CD4-positive, alpha-beta T cell treated with Interleukin-4 for 1 hour (primary cell): ENCODE measurements at places on chromosomes 11 and 22.
A peak's percentile ranks its signal among the peaks of the same experiment; 100 is the strongest.

- peak; percentile 41 for DNase-seq
Observed at GRCh38 chr11:2268729-2269600, 1.4 kb downstream of the ASCL2 start.

GRCh38 chr11:68513930-68514487 lies 53.5 kb downstream of the PPP6R3 start:
- DNase-seq, result no peak

GRCh38 chr11:133520707-133521106 lies 11.6 kb downstream of the OPCML start:
- no peak for DNase-seq

DNA sequence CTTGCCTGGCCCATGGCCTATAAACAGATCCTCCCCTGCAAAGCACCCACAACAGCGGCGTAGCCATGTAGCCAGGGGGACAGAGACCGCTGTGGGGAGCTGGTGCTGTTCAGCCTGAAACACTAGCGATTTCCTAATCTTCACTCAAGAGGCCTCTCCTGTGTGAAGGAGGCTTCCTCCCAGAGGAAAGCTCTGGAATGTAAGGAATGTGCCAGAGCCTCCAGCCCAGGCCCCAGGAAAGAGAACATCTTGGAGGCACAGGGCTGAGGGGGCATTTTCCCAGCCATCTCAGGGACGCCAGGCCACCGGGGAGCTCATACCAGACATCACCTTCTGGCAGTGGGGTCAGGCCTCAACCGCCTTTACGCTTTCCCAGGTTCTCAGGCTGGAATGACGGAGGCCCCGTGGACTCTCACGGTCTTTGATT lies 24.0 kb downstream of the MIAT start:
- no peak for DNase-seq

GRCh38 chr11:90587896-90588295 lies 365.0 kb upstream of the CHORDC1 start:
- DNase-seq, result no peak

GRCh38 chr22:29032014-29032475 lies 29.6 kb downstream of the C22orf31 start:
- no peak for DNase-seq

DNA sequence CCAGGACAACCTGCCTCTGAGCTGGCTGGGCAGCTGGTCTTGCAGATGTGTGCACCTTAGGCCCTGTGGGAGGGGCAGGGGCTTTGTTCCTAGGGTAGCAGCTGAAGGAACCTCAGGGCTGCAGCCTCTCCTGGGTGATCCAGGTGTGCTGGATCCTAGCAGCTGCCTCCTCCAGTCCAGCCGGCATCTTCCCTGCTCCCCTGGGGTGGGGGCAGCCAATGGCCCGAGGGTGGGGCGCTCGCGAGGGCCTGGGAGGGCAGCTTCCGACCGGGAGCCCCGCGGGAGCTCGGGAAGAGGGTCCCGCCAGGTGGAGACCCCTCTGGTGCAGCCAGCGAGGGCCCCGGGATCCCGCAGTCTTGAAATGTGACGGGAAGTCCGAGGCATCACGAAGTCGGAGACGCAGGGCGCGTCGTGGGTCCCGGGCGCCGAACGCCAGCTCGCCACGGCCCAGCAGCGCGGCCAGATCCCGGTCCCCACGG lies 1.7 kb downstream of the IFITM1 start:
- DNase-seq, result no peak

DNA sequence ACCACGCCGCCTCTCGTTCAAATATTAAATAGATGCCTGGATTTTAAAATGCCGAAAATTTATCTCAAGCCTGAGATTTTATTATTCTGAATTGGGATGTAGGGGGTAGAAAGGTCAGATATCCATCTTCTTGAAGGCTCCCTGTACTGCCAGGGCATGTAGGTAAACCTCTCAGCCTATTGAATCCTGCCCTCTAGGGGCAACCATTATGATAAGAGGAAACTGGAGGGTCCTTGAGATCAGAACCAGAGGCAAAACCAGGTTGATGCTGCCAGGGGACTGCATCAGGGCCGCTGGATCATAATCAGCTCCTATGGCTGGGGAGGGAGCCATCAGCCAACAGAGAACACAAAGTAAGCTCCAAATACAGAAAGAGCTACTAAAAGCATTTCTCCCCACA lies 92.4 kb downstream of the KCNC1 start:
- DNase-seq, result no peak

- no peak for DNase-seq
Observed at GRCh38 chr11:12762696-12763324, 88.6 kb downstream of the TEAD1 start.

GRCh38 chr11:23023319-23023718 lies 163.0 kb upstream of the CCDC179 start:
- DNase-seq, result no peak

DNA sequence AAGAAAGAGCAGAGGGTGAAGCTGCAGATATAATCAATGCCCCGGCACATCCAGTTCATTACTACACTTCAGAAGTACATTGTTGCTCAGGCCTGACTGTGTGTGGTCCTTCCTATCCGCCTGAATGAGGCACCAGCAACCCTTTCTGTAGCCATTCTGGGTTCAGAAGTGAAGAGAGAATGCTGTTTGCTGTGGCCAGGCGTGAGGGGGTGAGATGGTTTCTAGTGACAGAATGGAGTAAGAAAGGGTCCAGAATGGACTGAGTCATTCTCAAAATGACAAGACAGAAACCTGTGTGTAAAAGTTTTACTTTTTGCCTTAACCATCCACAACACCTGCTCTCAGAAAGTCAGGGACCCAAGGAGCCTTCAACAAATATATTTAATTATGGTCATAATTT lies 334.8 kb downstream of the GUCY1A2 start:
- DNase-seq, result no peak

- no peak for DNase-seq
Observed at GRCh38 chr11:110308071-110308470, 11.7 kb upstream of the RDX start.

GRCh38 chr11:21909145-21909544 lies 283.7 kb upstream of the ANO5 start:
- no peak for DNase-seq

DNA sequence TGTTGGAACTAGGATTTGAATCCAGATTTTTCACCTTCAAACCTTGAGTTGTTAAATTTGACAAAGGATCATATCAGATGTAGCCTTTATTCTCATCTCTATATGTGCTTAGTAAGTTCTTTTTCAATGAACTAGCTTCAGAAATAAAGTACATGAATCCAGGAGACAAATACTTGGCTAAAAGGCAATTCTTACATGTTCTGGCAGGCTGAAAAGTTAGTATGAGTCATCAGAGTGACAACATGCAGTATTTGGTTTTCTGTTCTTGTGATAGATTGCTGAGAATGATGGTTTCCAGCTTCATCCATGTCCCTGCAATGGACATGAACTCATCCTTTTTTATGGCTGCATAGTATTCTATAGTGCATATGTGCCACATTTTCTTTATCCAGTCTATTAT lies 40.4 kb downstream of the BBOX1 start:
- no peak for DNase-seq

GRCh38 chr11:114097832-114098231 lies 38.3 kb downstream of the ZBTB16 start:
- no peak for DNase-seq

GRCh38 chr11:34481307-34481706 lies 32.3 kb downstream of the ELF5 start:
- DNase-seq, result no peak

GRCh38 chr11:46277313-46277621 lies 195 bp upstream of the CREB3L1 start:
- no peak for DNase-seq

GRCh38 chr11:126660321-126660720 lies 304.8 kb downstream of the ST3GAL4 start:
- DNase-seq, result no peak

- DNase-seq, result no peak
Observed at GRCh38 chr11:88569342-88569741, 231.8 kb upstream of the CTSC start.

DNA sequence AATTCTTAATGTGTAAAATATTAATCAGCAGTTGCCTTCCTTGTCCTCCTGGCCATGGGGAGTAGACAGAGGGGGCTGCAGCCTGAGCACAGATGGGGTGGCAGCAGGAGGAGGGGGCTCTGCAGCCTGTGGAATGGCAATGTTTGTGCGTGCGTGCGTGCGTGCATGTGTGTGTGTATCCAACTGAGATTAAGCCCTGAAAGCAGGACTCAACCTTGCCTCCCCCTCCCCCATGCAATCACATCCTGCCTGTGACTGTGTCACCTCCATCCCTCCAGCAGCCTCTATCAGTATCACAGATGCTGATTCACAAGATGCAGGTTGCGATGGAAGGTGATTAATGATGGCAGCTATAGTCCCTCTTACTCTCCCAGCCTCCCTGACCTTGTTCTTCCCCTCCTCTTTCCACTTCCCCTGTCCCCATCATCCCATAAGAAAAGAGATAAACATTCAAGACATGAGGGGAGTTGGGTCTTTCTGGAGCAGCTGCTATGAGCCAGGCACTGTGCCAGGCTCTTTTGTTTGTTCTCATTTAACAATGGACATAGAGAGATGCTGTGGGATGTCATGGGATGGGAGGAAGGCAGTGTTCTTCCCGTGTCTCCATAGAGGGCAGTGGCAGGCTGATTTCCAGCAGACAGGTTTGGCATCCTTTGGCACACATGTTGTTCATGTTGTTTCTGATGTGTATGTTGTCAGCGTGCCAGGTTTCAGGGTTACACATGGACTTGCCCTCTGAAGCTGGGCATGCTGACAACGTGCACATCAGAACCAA lies 43.8 kb upstream of the NECTIN1 start:
- no peak for DNase-seq

DNA sequence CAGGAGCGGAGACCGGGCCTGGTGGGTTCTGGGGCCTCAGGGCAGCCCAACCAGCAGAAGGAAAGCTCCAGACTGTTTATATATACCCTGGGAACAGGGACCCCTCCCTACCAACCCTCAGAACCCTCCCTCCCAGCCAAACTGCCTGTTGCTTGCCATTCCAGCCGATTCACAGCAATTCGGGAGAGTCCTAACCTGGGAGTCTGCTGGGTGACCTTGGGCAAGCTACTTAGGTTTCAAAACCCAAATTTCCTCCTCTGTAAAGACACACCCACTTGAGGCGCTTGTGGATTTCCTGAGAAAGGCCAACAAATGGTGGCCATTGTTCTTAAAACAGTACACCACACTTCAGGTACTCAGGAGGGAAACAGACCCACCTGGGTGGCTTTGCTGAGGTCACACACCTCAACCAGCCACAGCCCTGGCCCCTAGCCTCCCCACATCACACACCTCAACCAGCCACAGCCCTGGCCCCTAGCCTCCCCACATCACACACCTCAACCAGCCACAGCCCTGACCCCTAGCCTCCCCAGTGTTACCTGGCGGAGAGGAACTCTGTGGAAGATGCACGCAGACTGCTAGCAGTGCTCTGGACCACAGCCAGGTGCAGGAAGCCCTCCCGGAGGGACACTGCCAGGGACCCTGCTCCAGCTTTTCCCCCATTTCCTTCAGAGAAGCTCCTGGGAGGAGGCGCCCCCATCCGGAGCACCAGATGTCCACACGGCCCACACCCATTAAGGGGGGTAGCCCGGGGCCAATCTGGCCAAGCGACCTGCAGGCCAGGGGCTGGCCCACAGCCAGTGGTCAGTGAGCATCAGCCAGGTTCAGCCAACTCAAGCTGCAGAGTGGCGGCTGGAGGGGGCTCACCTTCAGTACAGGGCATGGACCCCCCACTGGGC lies 6.2 kb downstream of the SHISA8 start:
- DNase-seq, result peak; percentile 35

- DNase-seq, result no peak
Observed at GRCh38 chr22:23744485-23744884, 6.4 kb downstream of the ZNF70 start.
